ENCODE measurements at places on chromosomes 2 and 18.

DNA sequence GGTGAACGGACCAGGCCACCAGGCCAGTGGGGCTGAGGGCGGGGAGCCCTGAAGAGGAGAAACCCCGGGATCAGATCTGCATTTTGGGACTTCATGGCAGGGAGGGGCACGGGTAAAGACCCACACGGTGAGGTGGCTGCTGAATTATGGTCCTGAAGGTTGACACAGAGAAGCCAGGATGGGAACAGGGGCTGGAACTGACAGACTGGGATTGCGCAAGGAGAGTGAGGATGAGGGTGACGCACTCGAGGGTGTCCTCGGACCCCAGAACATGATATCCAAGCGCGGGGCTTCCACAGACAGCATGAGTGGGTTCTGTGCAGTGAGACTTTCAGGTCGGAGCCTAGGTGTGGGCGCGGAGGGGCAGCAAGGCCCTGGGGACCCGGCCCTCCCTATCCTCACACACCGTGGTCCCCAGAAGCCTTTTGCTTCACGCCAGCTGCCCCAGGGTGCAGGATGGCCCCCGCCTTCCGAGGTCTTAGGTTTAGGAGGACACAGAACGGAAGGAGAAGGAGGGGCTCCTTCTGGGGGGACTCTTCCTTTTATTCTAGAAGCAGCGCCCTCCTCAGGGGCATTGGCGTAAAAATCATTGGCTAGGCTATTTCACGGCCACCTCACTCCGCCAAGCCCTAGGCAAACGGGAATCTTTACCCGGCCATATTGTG is 416.8 kb upstream of the HS6ST1 start:
- peak; percentile 42 for DNase-seq

GRCh38 chr18:74982946-74983635 is 225.8 kb downstream of the PTGR3 start:
- no peak for DNase-seq

- no peak for DNase-seq
Observed at GRCh38 chr2:216991563-216991962, 131.7 kb upstream of the TNP1 start.

GRCh38 chr2:24863641-24864040 is 56.4 kb downstream of the ADCY3 start:
- no peak for DNase-seq

DNA sequence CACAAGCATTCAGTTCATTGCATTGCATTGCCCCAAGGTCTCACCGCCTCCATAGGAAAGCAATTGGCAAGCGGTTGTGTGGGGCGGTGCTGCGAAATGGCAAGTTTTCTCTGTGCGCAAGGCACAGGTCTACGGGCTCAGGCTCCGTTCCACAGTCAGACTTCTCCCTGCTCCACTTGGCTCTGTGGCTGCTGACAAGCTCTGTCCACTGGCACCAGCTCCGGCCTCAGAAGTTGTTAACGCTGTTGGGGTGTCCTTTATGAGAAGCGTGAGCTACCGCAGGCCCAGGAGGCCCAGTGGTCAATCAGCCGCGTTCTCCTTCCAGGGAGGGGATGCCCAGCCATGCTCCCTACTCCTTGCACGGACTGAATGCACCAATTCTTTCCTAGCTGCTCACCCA is 87.0 kb upstream of the GATA6 start:
- no peak for DNase-seq

DNA sequence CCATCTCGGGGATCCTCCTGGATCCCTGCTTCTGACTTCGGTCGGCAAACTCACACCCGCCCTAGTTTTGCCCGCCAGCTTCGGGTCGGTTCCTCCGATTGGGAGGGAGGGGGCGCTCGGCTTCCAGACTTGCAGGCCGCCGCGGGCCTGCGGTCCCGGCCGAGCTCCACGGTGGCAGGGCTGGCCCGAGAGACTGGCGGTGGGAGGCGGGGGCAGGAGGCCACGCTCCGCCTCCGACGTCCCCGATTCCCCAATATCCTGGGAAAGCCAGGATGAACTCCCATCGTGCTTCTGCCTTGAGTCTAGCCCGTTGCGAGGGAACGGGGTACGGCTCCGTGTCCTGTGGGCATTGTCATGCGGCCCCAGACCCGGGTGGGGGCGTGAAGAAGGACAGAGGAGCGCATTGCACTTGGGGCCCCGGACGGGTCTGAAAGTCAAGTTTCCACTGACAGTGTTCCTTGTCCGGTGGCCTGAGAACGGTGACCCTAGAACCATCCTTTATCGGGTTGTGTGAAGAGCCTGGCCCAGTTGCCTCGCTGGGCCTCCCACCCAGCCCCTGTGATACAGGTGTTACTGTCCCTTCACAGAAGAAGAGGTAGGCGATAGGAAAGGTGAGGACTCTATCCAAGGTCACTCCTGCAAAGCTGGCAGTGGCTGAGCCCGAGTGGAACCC is 2.4 kb upstream of the INHBB start:
- peak; percentile 90 for DNase-seq

GRCh38 chr2:109031476-109032228 is 42.6 kb upstream of the EDAR start:
- peak; percentile 52 for DNase-seq

- no peak for DNase-seq
Observed at GRCh38 chr2:20216130-20217025, 8.6 kb downstream of the SDC1 start.

DNA sequence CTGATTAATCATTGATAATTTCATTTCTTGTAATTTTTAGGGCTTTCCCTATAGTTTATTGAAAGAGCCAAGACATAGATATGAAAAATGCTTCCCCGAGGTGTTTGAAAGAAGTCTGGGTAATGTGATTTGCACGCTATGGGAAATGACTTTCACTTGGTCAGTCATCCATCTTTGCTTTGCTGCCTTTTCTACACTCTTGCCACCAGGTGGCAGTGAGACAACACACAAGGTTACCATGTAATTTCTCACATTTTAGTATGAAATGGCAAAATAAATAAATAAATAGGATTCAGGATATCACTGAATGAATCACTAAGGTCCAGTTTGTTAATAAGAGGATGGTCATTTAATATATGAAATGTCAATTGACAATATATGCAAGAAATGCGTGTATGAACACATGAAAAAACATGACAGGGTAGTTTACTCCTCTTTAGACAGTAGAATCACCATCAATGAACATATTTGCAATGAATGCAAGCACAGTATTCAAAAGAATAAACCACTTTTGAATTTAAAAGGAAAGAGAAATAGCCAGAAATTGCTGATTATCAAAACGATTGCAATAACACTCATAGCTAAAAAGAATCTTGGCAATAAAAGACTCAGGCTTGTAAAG is 52.2 kb upstream of the KCNH7 start:
- DNase-seq = peak; percentile 14

DNA sequence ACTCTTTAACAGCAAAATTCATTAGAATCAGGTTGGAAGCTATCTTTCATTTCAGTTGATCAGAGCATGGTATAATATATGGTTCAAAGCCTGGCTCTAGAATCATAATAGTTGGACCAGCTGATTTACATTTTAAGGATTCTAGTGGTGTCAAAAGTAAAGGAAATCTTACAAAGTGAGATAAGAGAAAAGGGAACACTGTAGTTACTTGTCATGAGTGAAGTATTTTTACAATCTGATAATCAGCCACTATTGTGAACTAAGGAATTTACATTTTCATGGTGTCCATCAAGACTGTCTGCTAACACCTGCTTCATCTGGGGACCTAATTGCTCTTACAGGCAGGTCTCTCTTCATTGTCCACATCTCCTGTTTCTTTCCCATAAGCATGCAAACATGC is 161.1 kb downstream of the SLC39A10 start:
- DNase-seq = no peak

DNA sequence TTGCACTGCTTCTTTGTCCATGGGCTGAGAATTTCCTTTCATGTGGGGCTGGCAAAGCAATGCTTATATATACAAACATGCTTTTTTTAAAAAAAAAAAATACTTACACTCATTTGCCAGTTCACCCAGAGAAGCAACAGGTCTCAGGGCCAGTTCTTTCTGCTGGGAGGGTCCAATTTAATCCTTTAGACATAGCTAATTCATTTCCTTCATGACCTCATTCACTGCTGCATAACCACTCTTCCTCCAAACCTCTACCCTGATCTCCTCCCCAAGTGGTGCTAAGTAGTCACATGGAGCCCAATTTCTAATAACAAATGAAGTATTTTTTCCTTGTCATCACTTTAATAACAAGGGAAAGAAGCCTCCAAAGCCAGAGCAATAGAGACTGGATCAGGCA is 17.1 kb upstream of the TMEM178A start:
- DNase-seq = no peak

DNA sequence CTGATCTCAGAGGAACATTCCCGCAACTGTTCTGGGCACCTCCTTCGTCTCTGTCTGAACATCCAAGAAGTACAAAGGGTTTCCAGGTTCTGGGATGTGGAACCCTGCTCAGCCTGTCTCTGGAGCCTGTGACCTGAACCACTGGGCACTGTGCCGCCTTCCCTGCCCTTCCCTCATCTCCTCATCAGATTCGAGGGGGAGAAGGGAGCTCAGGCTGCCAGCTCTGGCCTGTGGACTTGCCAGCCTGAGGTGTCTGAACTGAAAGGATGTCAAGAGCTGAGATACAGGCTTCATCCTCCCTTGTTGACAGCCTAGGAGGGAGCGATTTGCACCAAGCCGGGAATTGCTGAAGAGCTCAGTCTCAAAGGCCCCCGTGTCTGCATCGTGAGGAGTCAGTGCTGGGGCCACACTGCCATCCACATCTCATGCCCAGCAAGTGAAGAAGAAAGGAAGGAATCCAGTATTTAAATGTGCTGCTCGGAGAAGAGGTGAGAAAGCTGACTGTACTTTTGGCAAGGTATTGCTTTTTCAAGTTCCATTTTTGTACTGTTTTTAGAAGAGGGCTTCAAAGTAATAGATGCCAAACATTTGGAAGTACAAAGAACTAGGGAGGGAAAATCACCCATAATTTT is 12.6 kb downstream of the NEU2 start:
- DNase-seq = no peak

DNA sequence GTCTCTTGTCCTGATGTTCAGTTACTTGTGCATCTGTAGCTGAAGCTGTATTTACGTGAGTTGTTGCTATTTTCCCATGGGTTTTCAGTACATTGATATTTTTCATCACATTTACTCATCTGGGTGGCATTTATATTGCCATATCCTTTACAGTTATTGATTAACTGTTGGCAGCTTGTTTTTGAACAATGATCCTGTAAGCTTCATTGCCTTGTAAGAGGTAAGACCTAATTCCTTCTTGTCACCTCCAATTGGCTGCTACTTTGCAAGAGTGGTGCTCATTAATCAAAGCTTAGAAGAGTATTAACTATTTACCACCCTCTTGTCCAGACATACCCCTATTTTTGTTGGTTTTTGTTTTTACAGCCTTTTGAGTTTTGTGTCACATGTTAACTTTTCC is 74.8 kb downstream of the COA5 start:
- no peak for DNase-seq

DNA sequence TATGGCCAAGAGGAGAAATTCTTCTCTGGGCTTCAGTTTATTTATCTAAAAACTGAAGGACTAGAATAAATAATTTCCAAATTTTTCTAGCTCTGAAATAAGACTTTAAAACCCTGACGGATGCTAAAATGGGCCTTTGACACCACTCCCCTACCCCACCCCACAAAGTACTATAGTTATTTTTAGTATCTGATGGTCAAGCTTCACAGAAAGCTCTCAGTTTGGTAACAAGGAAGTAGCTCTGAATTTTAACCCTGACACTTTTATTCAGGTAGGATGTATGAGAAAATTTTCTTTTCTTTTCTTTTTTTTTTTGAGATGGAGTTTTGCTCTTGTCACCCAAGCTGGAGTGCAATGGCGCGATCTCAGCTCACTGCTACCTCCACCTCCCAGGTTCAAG is 2.4 kb downstream of the RBKS start:
- no peak for DNase-seq

- no peak for DNase-seq
Observed at GRCh38 chr18:70506511-70506910, 217.7 kb downstream of the SOCS6 start.

DNA sequence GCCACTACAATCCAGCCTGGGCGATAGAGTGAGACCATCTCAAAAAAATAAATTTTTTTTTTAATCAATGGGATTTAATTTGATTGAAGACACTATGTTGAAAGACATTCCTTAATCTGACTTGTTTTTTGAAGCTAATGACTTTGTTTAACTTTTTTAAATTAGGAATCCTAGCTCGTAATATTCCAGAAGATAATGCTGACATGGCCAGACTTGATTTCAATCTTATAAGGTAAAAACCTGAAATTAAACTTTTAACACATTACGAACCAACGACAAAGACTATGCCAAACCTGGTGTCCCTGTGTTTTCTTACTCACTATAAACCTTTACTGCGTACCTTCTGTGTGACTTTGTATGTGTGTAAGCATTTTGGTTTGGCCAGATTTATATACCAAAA is 7.6 kb downstream of the ATIC start:
- no peak for DNase-seq

DNA sequence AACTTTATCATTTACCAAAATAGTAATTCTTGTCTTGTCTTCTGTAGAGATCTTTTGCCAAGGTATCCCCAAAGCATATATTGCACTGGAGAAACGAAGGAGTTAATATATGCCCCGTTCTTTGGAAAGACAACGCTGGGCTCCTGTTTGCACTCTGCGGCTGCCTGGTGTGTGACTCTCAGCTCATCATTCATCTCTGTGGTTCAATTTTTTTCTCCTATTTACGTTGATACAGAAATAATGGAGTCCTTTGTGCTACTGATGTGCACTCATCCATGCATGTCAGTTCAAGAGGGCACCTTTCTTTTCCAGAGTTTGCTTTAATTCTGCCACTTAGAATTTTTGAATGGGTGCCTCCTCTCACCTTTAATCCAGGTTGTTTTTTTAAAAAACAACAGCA is 655.5 kb downstream of the DCDC2C start:
- no peak for DNase-seq

DNA sequence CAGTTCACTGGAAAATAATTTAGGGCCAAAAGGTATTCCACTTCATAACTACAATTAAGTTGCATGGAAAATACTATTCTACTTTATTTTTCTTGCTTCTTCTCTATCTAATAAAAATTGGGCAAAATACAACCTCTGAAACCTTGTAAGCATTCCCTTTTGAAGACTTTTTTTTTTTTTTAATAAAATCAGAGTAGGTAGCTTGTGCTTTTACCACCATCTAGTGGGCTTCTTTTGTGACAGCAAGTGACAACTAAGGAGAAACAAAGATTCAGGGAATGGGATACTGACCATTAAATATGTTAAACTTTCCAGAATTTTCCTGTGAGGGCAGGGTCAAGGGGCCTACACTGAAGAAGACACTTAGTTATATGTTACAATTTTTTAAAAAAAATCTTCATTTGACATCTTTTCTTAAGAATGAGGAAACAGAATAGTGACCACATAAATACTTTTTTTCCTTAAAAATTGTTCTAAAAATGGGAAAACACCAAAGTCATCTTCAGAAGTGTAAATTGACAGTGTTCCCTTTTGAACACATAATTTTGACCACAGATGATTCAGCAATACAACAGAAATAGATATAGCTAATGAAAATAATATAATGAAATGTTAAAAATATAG is 1183.2 kb upstream of the ACVR2A start:
- no peak for DNase-seq

- DNase-seq = no peak
Observed at GRCh38 chr2:233447506-233448219, 93.4 kb downstream of the DGKD start.

- no peak for DNase-seq
Observed at GRCh38 chr18:27377251-27377650, 192.1 kb upstream of the CHST9 start.

GRCh38 chr2:200873560-200873959 is 9.1 kb upstream of the CLK1 start:
- no peak for DNase-seq

Measured in WTC11 (cell line).